ENCODE measurements at places on chromosomes 7 and 10.

DNA sequence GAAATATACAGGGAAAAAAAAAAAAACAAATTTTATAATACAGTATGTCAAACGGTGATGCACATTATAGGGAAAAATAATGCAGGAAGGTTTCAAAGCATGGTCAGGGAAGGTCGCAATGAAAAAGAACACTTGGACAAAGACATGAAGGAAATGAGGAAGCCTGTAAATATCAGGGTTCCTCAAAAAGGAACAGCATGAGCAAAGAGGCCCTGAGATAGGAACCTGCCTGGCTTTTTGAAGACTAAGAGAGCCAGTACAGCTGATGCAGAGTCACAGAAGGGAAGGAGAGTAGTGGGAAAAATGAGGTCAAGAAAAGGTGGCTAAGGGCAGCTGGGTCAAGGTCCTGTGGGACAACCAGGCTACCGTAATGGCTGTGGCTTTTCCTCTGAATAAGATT is 1.9 kb downstream of the VPS41 start:
- no peak for DNase-seq

DNA sequence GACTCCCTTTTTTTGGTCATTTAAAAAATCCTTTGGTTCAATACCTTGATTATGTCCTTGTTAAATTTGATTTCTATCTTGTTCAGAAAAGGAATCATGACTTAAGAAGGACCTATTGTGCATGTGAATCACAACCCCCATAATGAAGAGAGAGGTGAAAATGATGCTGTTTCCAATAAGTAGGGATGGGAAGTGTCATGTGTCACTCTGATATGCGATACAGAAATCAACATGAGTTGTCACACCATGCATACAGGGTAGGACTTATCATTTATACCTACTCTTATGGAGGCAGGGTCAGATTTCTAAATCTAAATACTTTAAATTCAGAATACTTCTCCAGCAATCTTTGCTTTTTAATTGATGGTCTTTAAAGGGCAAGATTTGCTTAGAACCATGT is 19.4 kb upstream of the DLX6 start:
- no peak for DNase-seq

- no peak for DNase-seq
Observed at GRCh38 chr10:8295311-8295710, 240.8 kb downstream of the GATA3 start.

GRCh38 chr10:77032188-77032570 is 605.4 kb downstream of the KCNMA1 start:
- no peak for DNase-seq

GRCh38 chr10:33799281-33799943 is 464.9 kb upstream of the NRP1 start:
- DNase-seq = no peak

DNA sequence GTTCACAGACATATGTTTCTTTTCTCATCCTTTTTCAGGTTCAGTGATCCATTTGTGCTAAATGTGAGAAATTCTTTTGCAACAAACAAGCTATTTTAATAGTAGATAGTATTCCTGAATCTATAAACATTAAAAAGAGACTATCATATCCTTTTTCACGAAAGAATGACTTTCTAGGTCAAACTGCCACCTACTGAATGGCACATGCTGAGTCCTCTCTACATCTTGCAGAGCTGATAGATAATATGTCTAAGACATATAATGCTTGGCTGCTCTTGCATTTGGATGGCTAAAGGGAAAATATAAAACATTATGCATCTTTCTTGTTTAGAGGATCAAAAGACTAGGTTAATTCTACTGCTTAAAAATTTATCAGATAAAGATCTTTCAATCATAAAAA is 114.1 kb upstream of the SLC26A5 start:
- no peak for DNase-seq

DNA sequence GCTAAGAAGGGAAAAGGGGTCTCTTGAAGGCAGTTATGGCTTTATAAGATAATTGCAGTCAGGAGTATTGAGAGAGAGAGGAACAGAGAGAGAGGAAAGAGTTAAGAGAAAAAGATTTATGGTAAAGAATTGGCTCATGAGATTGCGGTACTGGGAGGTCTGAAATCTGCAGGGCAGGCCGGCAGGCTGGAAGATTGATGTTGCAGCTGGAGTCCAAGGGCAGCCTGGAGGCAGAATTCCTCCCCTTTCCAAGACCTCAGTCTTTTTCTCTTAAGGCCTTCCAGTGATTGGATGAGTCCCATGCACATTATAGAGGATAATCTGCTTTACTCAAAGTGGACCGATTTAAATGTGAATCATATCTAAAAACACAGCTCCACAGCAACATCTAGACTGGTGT is 68.4 kb downstream of the HACD1 start:
- no peak for DNase-seq

- no peak for DNase-seq
Observed at GRCh38 chr10:73576178-73576889, 14.8 kb downstream of the USP54 start.

GRCh38 chr7:105156731-105157130 is 142.7 kb downstream of the KMT2E start:
- no peak for DNase-seq

DNA sequence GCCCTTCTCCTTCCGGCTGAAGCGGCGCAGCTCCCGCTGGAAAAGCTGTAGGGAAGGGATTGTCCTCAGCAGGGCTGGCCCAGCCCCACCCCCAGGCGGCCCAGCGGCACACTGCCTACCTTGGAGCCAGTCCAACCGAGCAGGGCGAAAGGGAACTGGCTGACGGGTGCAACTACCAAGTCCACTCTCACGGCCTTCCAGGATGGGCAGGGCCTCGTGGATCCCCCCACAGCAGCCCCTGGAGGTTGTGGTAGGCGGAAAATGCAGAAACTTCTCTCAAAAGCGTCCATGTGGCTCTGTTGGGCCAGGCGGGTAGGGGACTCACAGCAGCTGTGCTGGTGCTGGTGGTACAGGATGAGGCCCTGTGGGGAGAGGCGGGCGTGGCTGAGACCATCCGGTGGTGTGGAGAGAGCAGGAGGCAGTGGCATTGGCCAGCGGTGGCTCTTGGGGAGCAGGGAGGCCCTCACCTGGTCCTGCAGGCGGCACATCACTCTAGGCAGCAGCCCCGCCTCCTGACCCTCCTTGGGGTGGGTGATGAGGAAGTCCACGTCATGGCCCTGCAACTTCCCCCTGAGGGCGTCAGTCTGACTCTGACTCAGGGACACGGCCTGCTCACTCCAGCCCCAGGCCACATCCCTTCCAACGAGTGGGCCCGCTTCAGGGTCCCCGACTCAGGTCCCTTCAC is 8.4 kb upstream of the PGAM2 start:
- DNase-seq = no peak

DNA sequence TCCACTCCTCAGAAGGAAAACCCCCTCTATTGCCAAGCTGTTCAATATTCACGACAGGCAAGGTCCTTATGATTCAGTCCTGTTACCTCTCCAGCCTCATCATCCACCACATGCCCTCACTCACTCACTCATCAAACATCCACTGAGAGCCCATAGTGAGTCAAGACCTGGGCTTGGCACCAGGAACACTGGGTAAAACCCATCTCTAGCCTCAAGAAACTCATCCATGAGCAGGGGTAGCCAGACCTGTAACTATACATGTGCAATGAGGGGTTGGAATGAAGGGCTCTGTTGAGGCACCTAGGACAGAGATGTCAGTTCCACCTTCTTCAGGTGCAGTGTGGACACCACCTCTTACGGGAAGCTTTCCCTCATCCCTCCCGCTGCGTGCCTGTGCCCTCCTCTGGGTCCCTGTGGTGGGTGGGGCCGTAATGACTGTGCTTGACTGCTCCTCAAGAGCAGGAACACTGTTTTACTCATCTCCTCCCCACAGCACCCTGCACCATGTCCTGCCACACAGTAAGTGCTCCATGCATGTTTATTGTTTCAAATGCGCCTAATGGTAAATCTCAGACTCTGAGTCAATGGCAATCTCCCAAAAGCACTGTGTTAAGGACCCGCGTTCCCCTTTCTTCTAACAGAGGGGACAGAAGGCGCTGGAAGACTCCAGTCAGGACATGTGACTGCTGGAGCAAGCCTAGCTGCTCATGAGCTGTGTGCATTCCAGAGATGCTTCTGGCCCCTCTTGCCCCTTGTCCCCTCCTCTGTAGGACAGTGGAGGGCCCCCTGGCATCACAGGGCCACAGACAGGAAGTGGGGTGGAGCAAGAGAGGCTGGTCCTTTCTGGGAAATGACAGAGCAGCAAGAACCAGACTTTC is 95.4 kb downstream of the HIPK2 start:
- no peak for DNase-seq

Data from NCI-H510A treated with DMSO at 0.1 percent for 48 hours (cell line).